ENCODE measurements at places on chromosomes 2 and 18.

DNA sequence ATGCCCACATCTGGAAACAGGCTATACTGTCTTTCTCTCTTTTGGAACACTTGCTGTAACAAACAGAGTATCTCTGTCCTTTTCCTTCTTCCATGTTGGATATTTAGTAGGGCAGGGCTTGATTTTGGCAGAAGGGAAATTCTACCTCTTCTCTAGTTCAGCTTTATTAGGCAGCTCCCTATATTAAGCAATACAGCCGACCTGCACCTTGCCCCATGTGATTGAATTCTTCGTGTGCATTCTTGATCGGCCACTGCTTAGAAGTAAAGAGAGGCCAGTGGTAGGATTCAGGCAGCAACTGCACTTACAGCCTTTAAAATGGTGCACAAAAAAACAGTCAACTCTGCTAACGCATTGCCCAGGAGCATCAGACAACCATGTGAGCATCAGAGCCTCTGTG lies 31.3 kb upstream of the FIGN start:
- no peak for DNase-seq

DNA sequence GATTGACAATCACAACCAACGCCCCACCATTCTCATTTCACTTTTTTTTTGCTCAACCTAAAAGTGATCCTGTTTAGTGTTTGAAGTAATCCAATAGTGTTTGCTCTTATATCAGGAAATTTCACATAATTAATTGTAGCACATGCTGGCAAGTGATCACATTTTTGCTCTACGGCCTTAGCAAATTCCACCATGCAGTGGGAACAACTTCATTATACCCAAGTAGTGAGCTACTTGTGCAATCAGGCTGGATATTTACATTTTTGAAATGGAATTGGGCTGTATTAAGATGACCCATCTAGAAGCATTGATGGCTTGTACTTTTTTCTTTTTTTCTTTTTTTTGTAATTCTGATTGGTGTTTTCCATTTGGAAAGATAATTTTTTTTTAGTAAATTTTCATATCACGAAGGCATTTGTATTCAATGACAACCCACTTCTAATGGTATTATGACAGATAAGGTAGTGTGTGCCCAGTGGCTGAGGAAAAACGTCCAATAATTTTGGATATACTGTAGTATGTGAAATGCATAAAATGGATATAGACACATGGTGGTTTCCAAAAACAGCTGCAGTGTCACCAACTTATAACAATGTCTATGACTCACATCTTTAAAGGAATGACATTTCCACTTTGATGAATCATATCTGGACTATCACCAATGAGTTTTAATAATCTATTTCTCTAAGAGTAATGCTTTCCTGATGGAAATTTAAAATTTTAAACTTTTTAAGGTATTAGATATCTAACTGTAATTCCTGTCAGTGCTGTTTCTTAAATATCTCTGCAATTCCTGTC lies 130.6 kb downstream of the COL6A3 start:
- DNase-seq: no peak

DNA sequence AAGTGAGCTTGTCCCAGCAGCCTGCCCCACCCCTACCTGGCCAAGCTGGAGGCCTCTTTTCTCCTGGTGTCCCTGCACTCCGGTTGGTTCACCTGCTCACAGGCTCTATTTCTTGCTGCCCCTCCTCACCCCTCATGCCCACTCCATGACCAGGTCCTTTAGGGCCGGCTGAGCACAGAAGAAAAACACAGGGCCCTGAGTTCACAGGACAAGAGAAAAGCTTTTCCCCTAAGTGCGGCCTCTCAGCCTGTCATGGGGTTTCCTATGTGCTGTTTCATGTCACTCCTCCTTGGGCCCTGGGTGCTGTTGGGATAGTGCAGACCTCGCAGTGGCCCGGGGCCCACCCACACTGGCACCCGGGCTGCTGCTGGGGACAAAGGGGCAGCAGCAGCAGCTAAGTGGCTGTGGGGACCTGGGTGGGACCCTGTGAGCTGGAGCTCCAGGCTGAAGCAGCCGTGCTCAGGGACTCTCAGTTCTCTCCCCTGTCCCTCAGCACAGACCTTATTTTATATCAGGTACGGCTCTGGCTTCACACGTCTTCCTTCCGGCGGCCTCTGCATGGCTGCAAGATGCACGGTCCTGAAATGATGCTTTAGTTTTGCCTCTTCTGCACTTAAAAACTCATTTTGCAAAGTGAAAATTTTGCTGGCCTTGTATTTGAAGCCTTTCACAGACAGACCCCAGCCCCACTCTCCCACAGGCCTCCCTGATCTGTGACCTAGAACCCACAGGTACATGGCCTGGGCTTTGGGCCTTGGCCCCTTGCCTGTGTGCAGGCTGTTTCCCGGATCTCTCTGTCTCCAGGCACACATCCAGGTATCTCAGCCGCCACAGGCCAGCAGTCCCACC lies 71.8 kb downstream of the SH3RF3 start:
- no peak for DNase-seq

GRCh38 chr2:212580117-212580516 lies 41.5 kb upstream of the ERBB4 start:
- DNase-seq: no peak

DNA sequence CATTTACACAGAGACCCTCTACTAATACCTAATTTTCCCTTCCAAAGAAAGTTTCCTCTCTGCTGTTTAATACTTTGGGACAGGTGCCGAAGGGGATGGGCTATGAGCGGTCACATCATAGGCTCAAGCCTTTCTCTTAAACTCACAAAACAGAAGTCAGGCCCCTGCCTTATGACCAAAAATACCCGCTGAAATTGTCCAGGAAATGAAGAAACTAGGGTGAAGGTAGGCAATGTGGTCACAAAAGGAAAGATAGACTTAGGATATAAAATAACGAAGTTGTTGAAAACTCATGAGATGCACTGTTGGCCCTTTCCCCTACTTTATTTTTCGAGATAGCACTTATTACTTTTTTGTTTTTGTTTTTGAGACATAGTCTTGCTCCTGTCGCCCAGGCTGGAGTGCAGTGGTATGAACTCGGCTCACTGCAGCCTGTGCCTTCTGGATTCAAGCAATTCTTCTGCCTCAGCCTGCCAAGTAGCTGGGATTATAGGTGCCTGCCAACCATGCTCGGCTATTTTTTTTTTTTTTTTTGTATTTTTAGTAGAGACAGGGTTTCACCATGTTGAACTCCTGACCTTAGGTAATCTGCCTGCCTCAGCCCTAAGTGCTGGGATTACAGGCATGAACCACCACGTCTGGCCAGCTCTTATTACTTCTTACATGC lies 16.3 kb downstream of the SLC8A1 start:
- no peak for DNase-seq

DNA sequence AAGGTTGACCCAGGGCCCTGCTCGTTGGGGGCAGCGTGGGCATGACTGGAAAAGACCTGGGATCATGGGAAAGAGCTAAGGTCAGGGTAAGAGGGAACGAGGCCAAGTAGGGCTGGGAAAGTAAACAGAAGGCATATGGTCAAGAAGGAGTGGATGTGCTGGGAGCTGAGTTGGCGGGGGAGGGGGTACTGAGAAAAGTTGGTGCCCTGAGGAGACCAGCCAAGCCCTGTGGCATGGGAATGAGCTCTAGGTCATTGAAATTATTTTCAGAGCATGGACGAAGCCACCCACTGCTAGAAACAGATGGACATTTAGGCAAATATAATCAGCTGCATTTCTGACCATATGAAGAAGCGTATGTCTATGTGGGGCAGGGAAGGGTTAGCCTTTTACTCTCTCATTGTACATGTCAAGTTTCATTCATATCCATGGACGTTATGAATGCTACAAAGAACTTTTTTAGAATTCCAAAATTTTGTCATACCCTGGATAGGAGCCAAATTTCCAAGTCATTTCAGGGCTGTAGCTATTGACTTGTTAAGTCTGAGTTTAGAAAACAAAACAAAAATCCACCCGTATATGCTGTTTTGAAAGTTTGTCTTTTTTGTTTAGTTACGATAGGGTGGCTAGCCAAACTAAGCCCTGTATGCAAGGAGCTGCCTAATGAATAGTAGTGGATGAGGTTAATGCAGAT lies 19.1 kb downstream of the MAPRE2 start:
- DNase-seq: no peak

GRCh38 chr18:8623549-8624106 lies 14.4 kb downstream of the RAB12 start:
- DNase-seq: no peak

DNA sequence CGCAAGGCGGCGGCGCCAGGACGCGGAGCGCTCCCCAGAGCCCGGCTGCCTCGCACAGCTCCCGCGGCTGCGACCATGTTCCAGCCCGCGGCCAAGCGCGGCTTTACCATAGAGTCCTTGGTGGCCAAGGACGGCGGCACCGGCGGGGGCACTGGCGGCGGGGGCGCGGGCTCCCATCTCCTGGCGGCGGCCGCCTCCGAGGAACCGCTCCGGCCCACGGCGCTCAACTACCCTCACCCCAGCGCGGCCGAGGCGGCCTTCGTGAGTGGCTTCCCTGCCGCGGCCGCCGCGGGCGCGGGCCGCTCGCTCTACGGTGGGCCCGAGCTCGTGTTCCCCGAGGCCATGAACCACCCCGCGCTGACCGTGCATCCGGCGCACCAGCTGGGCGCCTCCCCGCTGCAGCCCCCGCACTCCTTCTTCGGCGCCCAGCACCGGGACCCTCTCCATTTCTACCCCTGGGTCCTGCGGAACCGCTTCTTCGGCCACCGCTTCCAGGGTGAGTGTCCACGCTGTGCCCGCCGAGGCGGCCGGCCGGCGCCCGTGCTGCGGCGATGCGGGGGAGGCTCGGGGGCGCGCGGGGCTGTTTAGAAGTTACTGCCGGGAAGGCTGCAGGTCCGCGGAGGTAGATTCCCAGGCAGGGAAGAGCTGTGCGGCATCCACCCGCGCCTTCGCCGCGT lies 696 bp downstream of the EMX1 start:
- no peak for DNase-seq

GRCh38 chr2:42190191-42190590 lies 21.0 kb downstream of the EML4 start:
- DNase-seq: no peak

- no peak for DNase-seq
Measured at GRCh38 chr2:155070489-155070888, 372.0 kb downstream of the KCNJ3 start.

DNA sequence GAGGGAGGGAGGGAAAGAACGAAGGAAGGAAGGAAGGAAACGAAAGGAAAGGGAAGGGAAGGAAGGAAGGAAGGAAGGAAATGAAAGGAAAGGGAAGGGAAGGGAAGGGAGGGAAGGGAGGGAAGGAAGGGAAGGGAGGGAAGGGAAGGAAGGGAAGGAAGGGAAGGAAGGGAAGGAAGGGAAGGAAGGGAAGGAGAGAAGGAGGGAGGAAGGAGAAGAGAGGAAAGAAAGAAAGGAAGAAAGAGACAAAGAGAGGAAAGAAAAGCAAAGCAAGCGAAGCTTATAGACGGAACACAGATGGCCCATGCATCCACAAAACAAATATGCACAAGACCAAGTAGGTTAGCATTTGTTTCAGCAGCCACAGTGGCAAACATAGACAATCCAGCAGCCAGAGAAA lies 20.4 kb upstream of the GALNT3 start:
- no peak for DNase-seq

DNA sequence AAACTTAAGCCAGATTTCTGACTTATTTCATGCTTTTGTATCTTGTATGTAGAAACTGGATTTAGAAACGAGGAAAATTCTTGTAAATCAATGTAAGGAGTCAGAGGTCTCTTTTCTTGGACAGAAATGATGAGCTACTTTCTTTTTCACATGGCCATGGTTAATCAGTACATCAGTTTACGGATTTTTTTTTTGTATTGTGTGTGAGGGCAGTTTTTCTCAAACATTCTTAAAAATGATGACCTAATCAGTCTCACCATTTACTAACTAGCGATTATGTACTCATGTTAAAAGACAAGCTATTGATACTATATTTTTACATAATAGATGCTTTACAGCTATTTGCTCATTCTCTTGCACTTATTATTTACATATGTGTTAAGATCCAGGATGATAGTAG lies 165.2 kb upstream of the DOCK10 start:
- DNase-seq: no peak

GRCh38 chr18:70370762-70371733 lies 82.2 kb downstream of the SOCS6 start:
- no peak for DNase-seq

DNA sequence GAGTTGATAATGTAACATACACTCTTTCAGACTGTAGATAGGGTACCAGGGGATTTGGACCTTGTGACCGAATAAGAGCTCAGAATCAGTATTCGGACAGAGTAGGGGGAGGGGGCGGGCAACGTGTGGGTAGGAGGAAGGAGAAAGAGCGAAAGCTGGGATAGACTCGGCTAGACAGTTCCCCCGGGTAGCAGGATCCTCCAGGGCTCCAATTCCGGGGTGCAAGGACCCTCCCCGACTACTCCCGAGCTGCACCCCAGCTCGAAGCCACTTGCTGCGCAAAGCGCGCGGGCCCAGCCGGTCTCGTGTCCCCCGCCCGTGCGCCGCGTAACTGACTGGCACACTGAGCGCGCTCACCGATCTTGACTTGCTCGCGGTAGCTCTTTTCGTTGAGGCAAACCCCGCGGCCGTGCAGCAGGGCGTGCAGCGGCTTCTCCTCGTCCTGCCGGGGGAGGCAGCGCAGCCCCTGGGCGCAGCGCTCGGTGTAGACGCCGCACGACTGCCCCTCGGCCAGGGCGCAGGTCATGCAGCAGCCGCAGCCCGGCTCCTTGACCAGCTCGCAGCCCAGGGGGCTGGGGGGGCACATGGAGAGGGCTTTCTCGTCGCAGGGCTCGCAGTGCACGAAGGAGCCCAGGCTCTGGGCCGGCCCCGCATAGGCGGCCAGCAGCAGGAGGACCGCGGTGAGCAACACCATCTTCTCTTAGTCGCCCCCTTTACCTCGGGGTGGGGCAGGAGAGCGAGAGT lies 1.1 kb downstream of the IGFBP5 start:
- DNase-seq: peak; percentile 18

- DNase-seq: no peak
Measured at GRCh38 chr18:79245517-79246001, 150.2 kb upstream of the NFATC1 start.

DNA sequence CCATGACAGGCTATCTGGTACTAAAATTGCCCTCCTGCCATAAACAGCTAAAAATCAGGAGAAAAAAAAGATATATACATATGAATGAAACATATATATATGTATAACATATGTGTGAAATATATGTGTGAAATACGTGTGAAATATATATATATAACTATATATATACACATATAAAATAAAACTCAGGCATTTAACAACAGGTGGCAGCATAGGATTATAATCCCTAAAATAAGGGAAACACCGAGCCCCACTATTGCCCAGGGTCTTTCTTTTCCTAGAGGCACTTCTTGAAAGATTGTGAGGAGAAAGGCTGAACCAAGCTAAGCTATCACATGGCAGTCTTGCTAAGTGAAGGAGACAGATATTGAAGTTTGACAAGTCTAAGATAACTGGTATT lies 65.9 kb upstream of the CYTIP start:
- no peak for DNase-seq

DNA sequence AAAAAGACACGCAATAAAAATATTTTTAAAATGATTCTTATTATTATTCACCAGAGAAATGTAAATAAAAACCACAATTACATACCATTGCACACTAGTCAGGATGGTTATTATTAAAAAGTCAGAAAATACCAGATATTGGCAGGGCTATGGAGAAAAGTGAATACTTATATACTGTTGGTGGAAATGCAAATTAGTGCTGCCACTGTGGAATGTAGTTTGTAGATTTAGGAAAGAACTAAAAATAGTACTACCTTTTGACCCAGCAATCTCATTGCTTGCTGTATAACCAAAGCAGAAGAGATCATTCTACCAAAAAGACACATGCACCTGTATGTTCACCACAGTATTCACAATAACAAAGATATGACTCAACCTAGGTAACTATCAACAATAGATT lies 1237.3 kb upstream of the FAM98A start:
- DNase-seq: no peak

All from kidney glomerular epithelial cell (primary cell).